ENCODE measurements at places on chromosomes 3 and 15.

DNA sequence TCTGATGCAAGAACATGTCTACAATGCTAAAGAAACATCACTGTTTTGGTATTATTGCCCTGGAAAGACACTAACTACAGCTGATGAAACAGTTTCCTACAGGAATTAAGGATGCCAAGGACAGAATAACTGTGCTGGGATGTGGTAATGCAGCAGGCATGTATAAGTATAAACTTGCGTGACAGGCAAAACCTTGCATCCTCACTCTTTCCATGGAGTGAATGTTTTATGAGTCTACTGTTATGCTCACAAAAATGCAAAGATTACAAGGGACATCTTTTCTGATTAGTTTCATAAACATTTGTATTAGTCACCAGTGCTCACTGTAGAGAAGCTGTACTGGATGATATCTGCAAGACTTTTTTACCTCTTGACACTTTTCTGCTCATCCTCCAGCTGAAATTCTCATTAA, 143.6 kb downstream of the NAALADL2 start:
- no peak for DNase-seq

- no peak for DNase-seq
These were observed 120.9 kb downstream of the NEK11 start for GRCh38 chr3:131147534-131147933.

- no peak for DNase-seq
These were observed 206.3 kb upstream of the ROBO1 start for GRCh38 chr3:79973917-79974595.

GRCh38 chr3:149969110-149969939, 1.4 kb downstream of the PFN2 start:
- no peak for DNase-seq

DNA sequence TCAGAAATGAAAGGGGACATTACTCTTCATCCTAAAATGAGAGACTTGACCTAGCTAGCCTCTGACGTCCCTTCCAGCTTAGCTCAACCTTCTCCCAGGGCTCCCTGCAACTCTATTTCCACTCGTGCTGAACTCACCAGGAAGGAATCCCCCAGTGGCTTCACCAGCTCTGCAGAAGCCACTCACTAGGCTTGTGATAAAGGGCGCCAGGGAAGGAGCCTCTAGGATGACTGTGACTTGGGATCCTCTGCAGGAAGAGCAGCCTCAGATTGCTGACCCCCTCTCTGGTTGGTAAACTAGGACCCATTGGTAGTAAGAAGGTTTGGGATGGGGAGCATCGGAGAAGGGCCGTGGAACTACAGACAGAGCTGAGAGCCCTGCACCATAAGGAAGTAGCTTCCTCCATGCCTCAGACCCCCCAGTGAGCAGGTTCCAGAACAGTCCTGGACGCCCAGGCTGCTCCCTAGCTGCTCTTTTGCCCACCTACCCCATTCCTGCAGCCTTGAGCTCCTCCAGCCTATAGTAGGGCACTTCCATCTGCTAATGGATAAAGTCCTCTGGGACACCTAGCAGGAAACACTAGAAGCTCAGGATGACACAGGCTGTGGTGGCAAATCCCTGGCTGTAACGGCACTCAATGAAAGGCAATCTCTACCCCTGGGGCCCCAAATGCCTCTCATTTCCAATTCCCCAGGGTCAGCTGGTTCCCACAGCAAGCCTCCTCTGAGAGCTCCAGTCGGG, 26.0 kb downstream of the PLA2G4F start:
- no peak for DNase-seq

DNA sequence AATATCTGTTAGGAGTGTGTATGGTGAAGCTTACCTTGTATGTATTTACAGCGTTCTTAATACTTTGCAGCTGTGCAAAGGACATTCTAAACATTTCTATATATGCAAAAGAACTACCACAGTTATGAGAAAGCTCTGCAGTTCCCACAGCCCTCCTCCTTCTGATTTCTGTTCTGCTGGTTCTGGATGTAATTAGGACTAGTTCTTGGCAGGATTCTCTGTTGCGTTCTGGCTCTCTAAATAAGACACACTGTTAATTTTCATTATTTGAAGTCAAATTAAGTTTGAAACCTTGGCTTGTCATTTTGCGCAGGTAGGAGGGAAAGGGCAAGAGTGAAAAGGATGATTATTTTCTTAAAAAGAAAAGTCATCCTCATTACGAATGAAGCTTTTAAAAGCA, 76.4 kb downstream of the FNDC3B start:
- DNase-seq, result no peak

DNA sequence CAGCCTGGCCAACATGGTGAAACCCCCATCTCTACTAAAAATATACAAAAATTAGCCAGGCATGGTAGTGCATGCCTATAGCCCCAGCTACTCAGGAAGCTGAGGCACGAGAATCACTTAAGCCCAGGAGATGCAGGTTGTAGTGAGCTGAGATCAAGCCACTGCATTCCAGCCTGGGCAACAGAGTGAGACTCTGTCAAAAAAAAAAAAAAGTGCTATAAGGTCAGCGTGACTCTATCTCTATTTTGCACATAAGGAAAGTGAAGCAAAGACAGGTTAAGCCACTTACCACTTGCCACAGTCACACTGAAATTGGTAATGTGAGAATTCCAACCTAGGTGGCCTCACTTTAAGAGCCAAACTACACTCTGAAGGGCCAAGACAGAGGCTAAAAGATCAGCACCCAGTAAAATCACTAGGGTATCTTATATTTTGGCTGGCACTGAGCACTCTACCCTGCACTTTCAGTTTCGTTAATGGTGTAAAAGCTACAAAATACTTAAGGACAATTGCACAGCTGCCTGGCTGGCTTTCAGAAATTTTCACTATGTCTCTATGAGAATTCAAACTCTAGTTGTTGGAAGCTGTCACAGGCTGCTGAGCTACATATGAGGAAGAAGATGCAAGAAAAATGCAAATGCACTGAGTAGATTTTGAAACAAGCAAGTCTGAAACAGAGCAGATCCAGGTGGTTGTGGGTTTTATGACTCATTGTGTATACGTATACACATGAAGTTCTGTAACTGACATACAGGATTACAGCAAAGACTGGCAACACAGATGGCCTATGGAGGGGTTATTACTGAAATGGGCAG, 32.7 kb downstream of the TRANK1 start:
- no peak for DNase-seq

DNA sequence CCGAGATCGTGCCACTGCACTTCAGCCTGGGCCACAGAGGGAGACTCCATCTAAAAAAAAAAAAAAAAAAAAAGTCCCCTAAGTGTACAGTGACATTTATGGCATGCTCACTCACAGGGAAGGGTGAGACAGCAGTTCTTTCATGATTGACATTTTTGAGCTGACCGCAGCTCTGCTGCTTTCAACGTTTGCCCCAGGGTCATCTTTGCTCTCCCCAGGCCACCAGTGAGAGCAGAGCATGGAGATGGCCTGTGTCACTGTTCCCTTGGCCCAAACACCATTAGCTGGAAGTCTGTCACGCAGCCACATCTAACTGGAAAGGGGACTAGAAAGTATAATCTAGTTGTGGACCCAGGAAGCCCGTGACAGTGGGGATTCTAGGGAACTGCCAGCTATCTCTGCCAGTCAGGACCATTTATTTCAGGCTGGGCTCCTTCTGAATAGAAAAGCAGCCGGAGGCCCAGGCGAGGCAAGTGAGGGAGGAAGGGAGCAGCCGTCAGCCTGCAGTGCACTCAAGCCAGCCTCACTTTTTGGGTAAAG, 193.4 kb upstream of the HES1 start:
- DNase-seq, result no peak

DNA sequence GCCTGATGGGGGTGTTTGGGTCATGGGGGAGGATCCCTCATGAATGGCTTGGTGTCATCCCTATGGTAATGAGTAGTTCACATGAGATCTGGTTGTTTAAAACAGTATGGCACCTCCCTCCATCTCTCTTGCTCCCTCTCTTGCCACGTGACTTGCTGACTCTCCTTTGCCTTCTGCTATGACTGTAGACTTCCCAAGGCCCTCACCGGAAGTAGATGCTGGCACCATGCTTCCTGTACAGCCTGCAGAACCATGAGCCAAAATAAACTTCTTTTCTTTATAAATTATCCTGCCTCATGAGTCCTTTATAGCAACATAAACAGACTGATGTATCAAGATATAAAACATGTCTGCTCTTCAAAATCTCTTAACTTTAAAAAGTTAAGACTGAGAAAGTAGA, 96.1 kb downstream of the TFDP2 start:
- no peak for DNase-seq

DNA sequence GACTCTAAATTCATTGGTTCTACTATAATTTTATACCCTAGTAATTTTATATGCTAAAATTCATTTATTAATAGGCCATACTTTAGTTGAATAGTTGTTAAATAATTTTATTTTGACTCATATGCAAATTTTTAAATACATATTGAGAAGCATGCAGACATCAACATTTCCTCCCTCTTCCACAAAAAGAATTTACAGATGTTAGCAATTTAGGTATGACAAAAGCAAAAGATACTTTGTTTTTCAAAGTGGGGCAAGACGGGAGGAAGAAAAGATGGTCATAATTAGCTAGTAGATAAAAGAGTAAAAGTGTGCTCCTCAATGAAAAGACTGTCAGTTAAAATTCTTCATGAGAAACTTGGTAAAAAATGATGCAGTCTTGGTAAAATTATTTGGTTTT, 148.9 kb upstream of the TSPAN3 start:
- no peak for DNase-seq
